ENCODE measurements at places on chromosomes 5 and 9.

DNA sequence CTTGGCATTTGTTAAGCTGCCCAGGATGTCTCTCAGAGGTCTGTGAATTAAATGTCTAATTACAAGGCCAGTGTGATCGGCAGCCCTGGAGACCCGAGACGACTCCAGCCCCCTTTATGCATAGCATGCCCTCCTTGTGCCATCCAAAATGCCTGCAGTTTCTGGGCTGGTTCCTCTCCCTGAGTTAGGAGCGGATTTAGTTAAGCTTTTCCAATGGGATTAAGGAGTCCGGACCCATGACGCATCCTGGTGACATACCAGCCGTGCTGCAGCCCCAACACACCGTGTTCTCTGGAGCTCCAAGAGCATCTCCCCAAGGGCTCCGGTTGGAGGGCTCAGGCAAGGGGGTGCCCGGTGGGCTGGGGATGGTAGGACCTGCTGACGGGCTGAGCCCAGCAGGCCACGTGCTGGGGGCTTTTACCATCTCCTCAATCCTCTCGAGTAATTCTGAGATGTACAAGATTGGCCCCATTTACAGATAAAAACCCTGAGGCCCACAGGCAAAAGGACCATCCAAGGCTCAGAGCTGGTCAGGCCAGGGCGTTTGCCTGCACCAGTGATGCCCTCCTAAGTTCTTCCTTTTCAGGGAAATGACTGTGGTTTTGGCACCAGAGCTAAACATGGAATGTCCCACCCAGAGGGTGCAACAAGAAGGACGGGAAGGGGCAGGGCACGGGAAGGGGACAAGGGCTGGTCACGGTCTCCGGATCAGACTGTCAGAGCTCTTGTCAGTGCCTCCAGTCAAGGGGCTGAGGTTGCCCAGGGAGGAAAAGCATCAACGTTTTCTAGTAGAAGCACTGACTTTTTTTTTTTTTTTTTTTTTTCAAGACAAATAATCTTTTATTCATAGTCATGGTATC lies 82.6 kb upstream of the PHYKPL start:
- no peak for DNase-seq

GRCh38 chr5:13251623-13252376 lies 692.7 kb downstream of the DNAH5 start:
- no peak for DNase-seq

DNA sequence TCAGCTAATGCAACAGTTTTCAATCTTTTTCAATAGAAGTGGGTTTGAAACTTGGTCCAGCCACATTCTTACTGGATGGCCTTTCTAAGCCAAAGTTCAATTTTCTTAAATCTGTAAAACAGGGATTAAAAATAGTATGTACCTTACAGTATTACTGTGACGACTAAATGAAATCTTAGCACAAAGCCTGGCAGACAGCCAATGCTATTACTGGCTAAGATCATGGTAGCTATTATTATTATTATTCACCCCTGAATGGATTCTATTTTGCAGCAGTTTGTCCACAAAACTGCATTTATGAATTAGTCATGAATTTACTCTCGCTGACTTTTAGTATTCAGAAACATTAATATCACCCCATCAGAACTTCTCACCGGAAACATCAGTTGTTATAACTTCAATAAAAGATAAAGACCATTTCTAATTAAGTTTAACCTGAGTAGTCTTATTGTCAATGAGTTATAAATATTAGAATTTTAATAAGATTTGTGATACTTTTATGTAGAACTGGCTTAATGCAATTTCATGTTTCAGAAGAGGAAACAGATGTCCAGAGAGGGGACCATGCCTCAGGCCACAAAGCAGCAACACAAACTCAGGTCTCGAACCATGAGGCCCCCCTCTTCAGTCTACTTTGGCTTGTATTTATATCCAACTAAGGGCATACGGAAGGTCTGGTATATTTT lies 468.2 kb downstream of the ARHGEF28 start:
- no peak for DNase-seq

DNA sequence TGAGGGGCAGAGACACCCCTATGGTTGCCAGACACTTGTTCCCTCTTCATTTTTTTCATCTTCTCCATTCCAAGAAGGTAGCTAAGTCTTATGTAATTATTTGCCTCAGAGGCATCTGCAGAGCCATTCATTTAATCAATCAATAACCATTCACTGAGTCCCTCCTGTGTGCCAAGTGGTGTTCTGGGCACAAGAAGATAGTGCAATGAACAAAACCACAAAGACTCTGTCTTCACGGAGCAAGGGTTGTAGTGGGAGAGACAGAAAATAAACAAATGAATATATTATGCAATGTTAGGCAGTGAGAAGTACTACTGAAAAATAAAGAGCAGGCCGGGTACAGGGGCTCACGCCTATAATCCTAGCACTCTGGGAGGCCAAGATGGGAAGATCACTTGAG lies 41.4 kb upstream of the CTNNA1 start:
- DNase-seq = no peak

DNA sequence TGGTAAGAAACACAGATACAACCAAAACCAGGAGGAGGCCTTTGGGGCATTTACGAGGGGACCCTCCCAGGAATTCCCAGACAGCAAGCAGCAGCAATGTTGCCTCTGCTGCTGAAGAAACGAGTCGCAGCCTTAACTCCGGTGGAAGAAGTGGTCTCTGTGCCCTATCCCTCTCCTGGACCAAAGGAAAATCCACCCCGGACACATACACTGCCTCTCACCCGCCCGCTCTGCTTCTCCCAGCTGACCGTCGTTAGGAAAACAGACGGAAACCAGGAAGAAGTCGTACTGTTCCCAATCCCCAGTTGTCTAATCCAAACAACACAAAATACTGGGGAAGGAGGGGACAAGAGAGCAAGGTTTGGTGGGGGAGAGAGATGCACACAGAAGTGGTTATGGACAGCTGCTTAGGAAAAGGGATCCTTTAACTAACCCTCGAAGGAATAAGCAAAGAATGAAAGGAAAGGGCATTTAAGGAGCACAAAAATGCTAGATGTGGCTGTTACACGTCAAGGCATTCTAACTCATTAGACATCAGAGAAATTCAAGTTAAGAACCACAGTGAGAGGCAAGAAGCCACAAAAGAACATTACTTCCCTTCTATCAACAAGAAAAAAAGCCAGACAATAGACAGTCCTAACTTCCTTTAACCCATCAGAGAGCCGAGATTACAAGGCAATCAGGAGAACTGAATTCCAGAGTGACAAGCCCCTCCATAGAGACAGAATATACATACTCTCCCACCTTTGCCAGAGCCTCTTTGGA lies 71.9 kb downstream of the ACTL7B start:
- no peak for DNase-seq

DNA sequence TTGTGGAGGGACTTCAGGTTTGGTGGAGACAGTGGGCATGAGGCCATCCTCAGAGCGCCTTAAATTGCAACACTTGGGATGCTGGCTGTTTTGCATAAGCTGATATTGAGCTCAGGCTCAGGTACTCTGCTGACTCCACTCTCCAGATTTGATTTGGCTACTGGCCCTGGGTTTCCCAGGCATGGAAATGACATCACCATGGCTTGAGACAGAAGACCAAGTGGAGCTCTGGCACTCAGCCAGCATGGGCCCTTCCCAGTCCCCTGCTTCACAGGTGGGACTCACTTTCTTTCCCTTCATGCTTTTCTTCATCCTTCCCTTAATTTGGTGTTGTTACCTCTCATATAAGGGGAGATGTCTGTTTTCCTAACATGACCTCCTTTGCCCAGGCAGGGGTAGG lies 72.0 kb upstream of the IL12B start:
- DNase-seq = no peak

All from nucleus accumbens (tissue), 56 donors.